ENCODE measurements at places on chromosomes 2 and 18.

GRCh38 chr2:119734047-119734446 lies 25.7 kb upstream of the PTPN4 start:
- DNase-seq: no peak

- DNase-seq: no peak
Measured at GRCh38 chr2:110219496-110220189, 7.3 kb upstream of the MTLN start.

GRCh38 chr2:147100406-147101035 lies 744.3 kb upstream of the ACVR2A start:
- no peak for DNase-seq

- no peak for DNase-seq
Measured at GRCh38 chr2:59871830-59872229, 681.6 kb downstream of the BCL11A start.

- DNase-seq: no peak
Measured at GRCh38 chr2:66515743-66516142, 80.8 kb downstream of the MEIS1 start.

DNA sequence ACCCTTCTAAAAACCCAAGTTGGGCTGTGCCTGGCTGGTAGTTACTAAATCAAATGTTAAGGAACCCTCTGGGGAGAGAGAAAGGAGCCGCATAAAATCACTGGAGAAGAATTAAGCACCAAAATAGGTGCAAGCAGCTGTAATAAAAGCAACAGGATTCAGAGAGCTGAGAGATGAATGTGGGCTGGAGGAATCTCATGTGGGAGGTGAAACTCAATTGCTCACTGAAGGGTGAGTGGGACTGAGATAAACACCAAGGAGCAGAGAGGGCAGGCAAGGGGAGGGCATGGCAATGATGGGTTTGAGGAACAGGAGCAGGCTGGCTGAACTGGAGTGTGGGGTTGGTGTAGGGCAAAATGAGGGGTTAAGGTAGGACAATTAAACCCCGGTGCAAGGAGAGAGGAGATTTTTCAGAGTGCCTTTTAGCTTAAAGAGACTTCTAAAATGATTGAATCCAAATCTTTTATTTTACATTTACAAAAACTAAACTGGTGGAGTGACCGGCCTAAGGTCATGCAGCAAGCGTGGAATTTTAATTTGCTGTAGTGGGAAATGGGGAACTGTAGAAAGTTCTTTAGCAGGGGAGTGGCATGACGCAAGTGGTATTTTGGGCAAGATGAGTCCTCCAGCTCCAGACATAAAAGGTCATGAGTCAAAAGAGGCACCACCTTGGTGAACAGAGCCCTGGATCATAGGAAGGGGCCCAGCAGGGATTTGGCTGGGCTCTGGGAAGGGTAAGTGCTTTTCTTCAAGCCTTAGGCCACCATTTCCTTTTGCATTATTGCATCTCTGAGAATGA lies 10.5 kb downstream of the PLB1 start:
- DNase-seq: no peak

DNA sequence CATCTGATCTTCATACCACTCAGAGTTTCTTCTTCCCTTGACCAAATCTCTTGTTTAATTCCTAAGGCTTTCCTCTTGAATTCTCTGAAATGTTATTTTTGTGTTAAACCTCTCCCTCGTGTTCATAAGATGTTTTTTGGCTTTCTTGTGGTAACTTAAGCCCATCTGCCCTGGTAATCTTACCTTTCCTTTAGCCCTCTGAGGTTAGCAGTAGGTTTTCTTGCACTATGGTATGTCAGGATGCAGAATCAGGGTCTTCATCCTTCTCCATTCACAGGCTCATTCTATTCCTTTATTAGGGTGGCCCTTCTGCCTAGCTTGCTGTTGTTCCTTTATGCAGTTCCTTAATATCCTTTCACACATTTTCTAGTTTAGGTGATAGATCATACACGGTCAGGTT lies 24.1 kb downstream of the GIGYF2 start:
- no peak for DNase-seq

DNA sequence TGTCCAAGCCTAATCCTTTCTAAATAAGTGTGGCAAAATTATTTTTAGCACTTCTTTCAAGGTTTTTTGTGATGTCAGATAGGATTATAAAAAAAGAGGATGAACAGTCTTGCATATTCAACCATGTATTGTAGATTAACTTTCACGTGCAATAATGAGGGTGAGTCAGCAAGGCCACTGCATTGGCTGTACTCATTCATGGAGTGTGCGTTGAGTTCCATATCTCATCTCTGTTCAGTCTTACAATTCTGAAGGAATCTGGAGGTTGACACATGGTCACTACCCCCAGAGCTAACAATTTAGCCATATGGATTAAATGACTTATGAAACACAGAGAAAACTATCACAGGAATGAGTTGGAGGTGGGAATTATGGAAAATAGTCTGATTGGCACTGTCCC lies 810.5 kb downstream of the SLC4A3 start:
- no peak for DNase-seq

DNA sequence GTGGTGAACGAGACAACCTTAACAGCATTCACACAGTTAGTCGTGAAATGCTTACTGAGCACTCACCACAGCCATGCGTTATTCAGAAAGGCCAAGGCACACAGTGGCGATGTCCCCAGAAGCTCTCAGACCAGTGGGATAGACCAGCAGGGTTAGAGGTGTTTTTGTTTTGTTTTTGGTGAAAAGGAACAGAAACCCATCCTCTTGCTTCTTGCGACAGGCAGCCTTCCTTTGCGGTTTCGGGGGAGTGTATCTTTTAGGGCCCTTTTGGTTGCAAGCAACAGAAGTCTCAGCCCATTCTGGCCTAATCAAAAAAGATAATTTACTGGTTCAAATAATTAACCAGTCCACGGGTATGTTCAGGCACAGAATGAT lies 4.7 kb downstream of the GNLY start:
- no peak for DNase-seq

DNA sequence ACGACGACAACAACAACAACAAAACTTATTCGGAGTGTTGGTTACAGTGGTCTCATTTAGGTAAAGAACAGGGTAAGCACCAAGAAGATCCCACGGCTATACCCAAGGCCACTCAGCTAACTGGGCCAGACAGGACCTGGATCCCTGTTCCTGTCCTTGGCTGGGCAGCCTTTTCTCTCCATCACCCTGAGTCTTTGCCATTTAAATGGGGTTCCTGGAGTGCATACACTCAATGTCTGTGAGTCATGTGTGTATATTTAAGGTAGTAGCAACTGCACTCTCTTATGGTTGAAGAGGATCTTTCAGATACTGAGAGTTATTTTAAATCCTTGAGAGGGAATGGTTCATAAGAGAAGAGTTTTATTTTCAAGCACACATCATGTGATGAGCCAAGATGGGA lies 35.3 kb downstream of the ADCYAP1 start:
- no peak for DNase-seq

DNA sequence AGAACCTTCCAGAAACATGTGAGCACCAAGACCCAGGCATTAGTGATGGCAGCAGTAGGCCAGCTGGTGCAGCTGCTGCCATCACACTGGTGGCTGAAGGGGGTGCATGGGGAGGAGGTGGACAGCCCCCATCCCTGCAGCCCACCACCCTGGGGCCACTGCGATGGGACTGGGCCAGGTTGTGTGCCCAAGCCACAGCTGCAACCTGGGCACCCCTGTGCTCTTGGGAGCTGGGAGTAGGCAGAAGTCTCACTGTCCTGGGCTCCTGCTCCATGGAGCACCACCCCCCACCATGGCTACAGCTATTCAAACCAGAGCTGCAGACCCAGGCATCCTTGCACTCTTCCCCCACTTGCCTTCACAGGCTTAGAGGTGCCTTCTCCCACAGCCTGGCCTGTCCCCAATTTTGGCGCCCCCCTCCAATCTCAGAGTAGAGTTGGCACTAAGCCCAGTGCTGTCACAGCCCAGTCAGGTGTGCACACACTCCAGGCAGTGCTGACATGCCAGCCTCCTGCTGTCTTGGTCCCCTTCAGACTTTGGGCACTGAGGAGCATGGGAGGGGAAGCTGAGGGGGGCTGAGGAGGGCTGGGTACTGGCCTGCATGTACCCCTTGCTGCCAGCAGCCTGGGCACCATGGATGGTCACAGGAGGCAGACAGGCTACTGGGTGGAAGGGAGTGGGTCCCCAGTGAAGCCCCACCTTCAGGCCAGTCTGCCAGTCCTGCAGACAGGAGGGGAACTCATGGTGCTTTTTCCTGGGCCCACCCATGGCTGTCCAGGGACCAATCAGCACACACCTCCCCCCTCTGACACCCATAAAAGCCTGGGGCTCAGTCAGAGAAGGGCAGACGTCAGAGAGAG lies 67.1 kb downstream of the CYP26B1 start:
- no peak for DNase-seq

GRCh38 chr2:70896765-70897202 lies 38.9 kb upstream of the ATP6V1B1 start:
- no peak for DNase-seq

DNA sequence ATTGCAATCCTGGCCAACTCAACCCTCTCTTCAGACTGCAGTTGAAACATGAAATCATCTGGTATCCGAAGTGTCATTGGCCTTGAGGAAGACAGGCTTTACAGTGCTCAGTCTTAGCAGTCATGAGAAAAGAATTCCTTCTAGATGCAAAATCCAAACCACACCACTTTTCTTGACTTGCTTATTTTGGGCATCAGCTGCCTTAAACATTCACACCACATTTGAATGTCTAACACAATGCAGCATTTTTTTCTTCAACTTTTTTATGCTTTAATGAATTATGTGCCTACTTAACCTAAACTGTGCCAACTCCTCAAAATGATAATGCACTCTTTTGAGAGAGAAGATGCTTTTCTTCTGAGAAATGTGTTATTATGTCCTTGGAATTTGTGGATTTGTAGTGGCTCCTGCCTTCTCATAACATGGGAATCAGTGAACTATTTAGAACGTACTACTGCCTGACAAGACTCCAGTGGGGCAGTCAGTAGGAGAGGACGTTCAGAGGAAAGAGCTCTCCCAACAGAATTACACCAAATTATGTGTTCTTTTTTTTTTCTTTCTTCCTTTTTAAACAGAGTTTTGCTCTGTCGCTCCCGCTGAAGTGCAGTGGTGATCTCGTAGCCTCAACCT lies 3.2 kb upstream of the FAM98A start:
- DNase-seq: no peak

DNA sequence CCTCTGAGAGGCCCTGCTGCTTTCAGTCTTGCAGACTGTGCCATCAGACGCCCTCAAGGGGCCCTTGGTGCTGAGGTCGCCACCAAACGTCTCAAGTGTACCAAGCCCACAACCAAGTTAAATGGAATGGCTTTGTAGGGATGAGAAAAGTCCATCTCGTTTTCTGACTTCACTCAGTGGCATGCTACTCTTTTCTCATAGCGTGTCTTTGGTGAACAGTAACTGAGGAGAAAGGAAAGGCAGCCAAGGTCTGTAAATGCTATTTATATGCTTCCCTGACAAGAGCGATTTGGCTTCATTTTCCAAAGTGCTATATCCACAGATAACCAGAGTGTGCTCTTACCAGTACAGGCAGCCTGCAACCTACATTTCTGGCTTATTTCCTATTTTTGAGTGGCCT lies 123.0 kb downstream of the MTX2 start:
- no peak for DNase-seq

DNA sequence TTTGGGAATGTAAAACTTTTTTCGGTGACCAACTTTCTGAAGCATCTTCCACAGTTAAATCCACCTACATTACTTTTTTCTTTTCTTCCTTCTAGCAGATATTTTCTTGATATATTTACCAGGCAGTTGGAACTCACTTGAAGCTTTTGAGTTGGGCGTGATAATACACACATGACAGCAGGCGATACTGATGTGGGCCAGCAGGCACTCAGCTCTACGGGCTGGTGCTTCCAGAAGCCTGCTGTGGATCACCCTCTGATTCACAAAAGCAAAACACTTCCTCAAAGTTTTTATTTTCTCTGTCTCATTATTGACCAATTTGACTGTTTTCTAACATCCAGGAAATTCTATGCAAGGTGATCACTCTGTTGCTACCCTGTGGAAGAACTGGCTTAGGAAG lies 22.9 kb downstream of the GRHL1 start:
- no peak for DNase-seq

DNA sequence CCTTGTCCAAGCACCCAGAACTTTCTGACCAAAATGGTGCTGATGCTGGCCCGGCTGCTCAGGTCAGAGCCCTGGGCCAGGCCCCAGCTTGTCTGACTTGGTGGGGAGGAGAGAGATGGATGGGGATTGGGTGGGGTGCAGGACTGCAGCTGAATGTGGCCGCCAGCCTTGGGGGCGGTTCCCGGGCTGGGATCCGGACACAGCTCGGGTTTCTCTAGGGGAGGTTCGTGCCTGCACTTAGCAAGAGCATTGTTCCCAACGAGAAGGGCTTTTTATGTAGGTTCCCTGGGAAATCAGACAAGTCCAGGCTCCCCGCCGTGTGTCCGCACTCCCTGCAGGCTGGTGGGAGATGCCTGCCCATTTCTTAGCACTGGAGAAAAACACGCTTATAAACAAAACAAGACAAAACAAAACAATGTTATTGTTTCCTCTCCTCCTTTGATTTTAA lies 50.5 kb upstream of the HS6ST1 start:
- DNase-seq: no peak

DNA sequence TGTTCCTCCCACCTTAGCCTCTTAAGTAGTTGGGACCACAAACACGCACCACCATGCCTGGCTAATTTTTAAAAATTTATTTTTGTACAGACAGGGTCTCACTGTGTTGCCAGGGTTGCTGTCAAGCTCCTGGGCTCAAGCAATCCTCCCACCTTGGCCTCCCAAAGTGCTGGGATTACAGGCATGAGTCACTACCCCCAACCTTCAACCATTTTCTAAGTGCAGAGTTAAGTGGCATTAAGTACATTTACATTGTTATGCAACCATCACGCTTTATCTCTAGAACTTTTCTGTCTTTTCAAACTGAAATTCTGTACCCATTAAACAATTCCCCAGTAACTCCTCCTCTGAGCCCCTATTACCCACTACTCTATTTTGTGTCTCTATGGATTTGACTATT lies 45.9 kb upstream of the AFF3 start:
- DNase-seq: no peak

- DNase-seq: no peak
Measured at GRCh38 chr18:70074116-70074515, 126.4 kb upstream of the CD226 start.

GRCh38 chr2:133774654-133775015 lies 206.4 kb upstream of the NCKAP5 start:
- no peak for DNase-seq

GRCh38 chr2:206051912-206052311 lies 34.1 kb downstream of the INO80D start:
- no peak for DNase-seq

DNA sequence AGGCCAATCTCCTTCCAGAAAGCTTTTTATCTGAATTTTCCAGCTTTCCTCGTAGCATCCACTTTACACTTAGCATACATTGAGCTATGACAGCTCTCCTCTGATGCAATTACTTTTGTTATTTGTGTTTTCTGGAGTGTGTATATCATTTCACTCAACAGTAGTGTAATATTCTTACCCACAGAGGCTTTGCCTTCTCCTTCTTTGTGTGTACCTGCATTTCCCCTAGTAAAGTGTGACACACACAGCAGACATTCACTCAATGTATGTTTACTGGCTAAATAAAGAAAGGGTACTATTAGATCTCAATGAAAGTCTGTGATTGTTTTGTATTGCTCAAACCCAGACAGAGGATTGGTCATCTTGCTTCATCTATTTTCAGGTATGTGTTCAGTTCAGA lies 193.7 kb upstream of the MEX3C start:
- no peak for DNase-seq

GRCh38 chr2:143816916-143817315 lies 687.7 kb downstream of the ARHGAP15 start:
- no peak for DNase-seq
